ENCODE measurements at places on chromosomes 2 and 18.

GRCh38 chr2:143254110-143254509, 124.9 kb downstream of the ARHGAP15 start:
- no peak for DNase-seq

GRCh38 chr2:39728941-39729351, 50.1 kb downstream of the THUMPD2 start:
- no peak for DNase-seq

- DNase-seq, result no peak
Observed at GRCh38 chr2:108617617-108618016, 83.3 kb downstream of the LIMS1 start.

DNA sequence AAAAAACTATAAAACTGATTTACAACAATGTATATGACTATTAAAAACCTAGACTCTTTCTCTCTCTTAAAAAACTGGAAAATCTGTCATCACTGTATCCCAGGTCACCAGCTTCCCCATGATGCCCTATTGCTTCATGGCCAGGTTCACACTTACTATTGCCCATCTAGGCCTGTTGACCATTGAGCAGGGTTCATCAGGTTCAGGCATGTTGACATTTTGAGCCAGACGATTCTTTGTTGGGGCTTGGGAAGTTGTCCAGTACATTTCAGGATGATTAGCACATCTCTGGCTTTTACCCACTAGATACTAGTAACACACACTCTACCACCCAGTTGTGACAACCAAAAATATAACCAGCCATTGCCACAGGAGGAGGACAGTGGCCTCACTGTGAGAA, 26.9 kb upstream of the RAB27B start:
- no peak for DNase-seq

- DNase-seq, result no peak
Observed at GRCh38 chr2:195356920-195357440, 300.0 kb upstream of the SLC39A10 start.

- no peak for DNase-seq
Observed at GRCh38 chr2:24791452-24791851, 1.7 kb downstream of the PTRHD1 start.

DNA sequence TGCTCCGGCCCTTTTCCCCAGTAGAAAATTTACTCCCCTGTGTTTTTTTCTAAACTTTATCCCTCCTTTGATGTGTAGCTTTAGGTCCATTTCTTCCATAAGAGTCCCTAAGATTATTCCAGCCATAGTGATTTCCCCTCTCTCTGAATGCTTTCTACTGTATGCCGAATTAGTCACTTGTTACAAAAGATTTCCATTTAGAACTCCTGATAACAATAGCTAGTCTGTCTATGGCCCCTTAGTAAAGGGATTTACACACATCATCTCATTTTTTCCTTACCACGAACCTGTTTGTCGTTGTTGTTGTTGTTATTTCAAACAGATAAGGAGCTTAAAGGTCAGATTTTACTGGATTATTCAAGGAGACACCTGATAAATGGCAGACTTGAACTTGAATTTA, 256.1 kb downstream of the PAX3 start:
- DNase-seq, result no peak

- no peak for DNase-seq
Observed at GRCh38 chr2:45765007-45765727, 113.7 kb downstream of the PRKCE start.

GRCh38 chr2:69538249-69538648, 101.0 kb upstream of the NFU1 start:
- no peak for DNase-seq

DNA sequence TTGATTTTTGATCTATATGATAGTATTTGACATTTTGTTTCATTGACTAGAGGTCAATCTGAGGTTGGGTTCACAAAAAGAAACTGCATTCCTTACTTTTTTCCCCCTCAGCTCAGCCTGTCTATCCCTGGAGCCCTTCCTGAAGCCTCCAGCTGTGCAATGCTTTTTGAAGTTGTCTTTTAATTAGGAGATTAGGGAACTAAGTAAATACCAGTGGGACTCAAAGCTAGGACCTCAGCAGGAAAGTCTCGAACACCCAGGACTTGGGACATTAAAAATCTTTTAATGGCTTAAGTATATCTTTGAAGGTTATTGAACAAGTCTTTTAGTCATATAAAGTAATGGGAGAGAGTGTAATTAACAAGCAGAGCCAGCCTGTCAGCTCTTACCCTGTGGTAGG, 220.2 kb downstream of the PDE11A start:
- DNase-seq, result no peak

DNA sequence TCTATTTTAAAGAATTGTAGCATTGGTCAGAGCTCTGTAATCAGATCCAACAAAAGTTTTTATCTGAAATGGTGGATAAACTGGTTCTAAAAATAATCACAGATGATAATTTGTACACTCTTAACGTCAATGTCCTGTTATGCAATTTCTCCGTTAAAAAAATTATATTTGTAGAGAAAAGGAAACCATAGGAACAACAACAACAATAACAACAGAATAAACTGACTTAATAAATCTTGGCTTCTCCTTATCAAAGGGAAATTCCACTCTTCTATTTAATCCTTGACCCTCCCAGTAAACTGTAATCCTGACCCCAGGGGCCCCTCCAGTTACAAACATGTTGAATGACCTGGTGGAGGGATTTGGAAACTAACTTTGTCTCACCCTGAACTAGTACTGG, 78.6 kb upstream of the ZFP36L2 start:
- DNase-seq, result no peak

DNA sequence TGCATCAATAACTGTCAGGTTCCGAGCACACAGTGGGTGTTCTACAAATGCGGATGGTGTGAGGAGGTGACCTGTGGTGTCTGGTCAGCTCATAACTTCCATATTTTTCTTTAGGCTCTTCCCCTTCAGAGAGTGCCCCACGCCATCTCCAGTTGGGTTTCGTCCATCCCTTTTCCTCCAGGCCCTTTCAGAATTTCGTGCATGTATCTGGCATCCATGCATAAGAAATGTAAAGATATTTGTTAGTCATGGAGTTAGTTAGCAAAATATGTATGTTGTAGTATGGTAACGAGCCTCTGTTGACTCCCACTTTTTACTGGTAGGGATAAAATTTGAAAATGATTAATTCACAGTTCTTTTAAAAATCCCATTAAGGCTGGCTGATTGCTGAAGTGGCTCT, 67.2 kb downstream of the SNTG2 start:
- DNase-seq, result no peak

- DNase-seq, result no peak
Observed at GRCh38 chr2:191636235-191636543, 41.7 kb upstream of the NABP1 start.

DNA sequence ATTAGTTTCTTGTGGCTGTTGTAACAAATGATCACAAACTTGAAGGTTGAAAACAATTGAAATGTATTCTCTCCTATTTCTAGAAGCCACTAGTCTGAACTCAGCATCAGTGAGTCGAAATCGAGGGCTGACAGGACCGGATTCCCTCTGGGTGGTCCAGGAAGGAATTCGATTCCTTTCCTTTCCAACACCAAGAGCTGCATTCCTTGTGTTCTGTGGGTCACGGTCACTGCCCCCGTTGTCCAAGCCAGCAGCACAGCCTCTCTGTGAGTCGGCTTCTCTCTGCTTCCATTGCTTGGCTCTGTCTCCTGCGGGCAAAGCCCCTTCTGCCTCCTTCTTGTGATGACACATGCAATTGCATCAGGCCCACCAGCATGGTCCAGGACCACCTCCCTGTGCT, 67.3 kb downstream of the SMIM21 start:
- DNase-seq, result no peak

DNA sequence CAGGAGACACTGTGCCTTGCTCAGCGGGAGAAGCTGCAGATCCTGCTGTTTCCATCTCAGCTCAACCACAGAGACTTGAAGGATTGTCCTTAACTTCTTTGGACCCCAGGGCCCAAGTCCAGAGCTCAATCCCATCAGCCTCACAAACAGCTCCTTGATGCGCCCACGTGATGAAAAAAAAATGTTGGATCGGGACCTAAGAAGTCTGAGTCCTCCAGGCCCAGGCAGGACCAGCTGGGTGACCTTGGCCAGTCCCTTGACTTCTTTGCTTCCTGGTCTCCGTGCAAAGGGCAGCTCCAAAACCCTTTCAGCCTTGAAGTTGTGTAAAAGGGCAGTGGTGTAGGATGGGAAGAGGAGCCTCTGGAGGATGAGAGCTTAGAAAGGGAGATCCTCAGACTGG, 175.5 kb downstream of the ZFP36L2 start:
- DNase-seq, result no peak

DNA sequence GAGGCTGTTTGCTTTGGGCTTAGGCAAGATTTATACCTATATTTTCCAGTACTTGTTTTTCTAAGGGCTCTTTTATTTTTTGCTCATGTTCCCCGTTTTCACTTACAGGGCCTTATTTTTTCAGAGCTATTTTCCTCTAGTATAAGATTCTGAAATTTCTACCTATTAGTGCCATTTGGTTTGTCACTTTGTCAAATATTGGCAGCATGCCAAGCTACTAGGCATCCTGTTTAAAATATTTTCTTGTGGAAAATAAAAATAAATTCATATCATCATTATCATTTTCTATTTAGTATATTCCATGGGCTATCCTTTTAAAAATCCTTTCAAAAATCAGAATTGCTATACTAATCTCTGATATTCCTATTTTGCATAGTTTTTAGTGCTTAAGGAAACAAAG, 64.8 kb upstream of the CHST9 start:
- no peak for DNase-seq

DNA sequence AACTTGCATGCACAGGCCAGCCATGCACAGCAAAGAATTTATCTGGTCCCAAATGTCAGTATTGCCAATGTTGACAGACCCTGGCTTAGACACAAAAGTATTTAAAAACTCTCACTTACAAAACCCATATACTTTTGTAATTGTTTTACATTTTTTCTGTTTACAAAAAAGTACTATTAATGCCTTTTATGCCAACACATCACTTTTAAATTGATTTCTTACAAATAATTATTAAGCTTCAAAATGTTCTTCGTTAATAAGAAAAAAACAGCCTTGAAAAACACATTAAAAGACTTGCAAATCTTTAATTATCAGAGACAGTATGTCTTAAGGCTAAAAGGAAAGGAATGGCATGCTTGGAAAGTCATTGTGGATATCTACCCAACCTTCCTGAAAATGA, 181.3 kb upstream of the TWIST2 start:
- no peak for DNase-seq

DNA sequence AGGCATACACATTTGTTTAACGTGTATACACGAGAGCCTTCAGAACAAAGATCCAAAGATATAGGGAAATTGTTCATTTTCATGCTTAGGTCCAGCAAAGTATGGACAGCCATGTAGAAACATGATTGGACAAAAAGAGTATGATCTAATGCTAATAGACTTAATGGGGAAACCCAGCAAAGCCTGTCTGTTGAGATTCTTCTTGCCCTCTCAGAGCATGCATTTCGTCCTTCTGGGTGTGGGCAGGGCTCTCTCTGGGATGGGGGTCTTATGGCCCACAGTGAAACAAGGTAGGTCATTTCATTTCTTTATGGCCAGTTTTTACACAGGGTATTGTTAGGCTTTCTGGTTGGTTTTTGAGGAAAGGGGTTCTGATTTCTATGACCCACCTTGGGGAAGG, 124.4 kb downstream of the COMMD1 start:
- DNase-seq, result no peak

GRCh38 chr18:5662586-5663090, 118.8 kb upstream of the EPB41L3 start:
- DNase-seq, result no peak

DNA sequence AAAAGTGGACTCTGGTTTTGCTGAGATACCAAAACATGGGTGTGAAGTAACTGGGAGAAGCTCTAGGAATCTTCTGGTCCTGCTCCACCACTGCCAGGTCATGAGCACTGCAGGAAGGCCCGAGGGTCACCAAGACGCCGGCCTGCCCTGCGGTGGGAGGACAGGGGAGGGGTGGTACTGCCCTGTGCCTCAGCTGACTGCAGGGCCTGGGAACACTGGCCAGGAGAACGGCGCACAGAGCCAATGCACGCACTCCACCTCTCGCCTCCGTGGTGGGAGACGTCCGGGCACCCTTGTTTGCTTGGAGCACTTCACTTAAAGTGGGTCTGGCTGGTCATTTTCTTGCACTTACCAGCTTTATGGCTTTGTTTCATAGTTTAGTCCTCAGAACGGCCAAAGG, 153.4 kb downstream of the SH3RF3 start:
- no peak for DNase-seq

DNA sequence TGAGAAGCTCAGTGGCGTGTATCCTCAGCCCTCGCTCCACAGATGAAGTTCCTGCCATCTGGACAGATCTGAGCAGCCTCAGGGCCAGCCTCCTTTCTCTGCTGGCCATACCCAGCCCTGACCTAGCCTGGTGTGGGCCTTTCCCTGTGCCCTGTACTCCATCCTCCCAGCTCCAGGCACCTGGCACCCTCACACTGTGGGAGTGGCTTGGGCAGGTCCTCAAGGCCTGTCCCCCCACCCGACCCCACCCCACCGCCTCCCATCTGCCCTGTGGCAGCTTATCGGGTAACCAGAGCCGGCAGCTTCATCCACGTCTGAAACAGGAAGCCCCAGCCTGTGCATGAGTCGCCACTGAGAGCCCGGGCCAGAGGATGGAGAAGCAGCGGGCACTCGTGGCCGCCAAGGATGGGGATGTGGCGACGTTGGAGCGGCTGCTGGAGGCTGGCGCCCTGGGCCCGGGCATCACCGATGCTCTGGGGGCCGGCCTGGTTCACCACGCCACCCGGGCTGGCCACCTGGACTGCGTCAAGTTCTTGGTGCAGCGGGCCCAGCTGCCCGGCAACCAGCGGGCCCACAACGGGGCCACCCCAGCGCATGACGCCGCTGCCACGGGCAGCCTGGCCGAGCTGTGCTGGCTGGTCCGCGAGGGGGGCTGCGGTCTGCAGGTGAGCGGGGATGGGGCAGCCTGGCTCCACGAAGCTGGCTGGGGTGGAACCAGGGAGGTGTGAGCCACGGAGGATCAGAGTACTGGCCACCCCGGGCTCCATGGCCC, at the start of gene ESPNL:
Gene ESPNL (plus strand): TSS at position 292 of the 772 bp plus-strand sequence. CDS start 80 bp downstream, at position 372.
- no peak for DNase-seq

DNA sequence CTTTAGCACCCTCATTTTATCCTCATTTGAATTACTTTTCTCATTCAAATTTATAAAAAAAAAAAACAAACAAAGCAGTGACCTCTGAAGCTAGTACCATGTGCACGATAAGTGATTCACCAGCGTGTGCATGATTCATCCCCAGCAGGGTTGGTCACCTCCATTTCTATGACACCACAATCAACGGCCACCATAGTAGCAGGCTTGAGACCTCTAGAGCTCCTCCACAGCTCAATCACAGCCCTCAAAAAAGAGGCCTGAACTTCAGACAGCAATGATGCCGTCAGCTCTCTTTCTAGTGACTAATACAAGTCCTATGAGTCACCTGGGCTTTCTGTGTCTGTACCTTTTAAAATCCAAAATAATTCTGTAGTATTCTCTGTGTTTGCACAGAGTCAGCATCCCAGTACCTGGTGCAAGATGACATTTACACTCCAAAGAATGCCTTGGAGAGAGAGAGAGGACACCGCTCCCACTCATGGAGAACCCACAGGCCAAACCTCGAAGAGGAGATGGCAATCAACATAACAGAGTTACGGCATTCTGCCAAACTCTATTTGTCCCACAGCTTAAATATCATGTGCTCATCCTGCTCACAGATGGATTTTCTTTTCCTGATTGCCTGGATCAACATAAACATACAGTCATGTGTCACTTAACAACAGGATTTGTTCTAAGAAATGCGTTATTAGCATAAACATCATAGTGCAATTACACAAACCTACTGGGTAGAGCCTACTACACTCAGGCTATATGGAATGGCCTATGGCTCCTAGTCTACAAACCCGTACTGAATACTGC, 58.7 kb downstream of the L3MBTL4 start:
- no peak for DNase-seq

Measured in stimulated activated CD8-positive, alpha-beta memory T cell treated with anti-CD3 and anti-CD28 coated beads, Interleukin-2, amount 100 ng/mL, for 48 hours (primary cell).